ENCODE measurements at places on chromosomes 1 and 21.

DNA sequence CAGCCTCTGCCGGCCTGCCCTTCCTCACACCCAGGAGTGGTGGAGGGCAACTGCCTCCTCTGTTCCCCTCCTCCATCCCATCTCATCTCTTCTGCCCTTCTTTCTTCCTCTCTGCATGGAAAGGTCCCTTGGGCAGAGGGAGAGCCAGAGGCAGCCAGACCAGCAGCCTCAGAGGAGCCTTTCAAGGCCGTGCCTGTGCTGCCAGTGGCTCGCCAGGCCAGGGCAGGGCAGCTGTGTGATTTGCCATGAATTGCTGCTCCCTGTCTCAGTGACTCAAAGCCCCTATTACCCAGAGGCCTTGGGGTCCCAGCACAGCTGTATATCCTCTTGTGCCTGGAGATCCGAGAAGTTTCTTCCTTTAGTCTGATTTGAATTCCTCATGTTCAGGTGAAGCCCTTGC, 21.9 kb downstream of the TMCC2 start:
- DNase-seq = no peak

- DNase-seq = no peak
Measured at GRCh38 chr1:206493279-206493678, 14.1 kb upstream of the RASSF5 start.

- no peak for DNase-seq
Measured at GRCh38 chr1:198499588-198499987, 40.9 kb downstream of the ATP6V1G3 start.

- DNase-seq = no peak
Measured at GRCh38 chr1:246730839-246731238, 6.6 kb downstream of the SCCPDH start.

- DNase-seq = no peak
Measured at GRCh38 chr1:169348383-169349036, 19.1 kb downstream of the NME7 start.

- DNase-seq = no peak
Measured at GRCh38 chr1:46131093-46131492, 1.3 kb downstream of the PIK3R3 start.

- no peak for DNase-seq
Measured at GRCh38 chr1:8962812-8963530, 17.3 kb downstream of the CA6 start.

- DNase-seq = no peak
Measured at GRCh38 chr1:205920159-205920558, 23.1 kb downstream of the SLC26A9 start.

DNA sequence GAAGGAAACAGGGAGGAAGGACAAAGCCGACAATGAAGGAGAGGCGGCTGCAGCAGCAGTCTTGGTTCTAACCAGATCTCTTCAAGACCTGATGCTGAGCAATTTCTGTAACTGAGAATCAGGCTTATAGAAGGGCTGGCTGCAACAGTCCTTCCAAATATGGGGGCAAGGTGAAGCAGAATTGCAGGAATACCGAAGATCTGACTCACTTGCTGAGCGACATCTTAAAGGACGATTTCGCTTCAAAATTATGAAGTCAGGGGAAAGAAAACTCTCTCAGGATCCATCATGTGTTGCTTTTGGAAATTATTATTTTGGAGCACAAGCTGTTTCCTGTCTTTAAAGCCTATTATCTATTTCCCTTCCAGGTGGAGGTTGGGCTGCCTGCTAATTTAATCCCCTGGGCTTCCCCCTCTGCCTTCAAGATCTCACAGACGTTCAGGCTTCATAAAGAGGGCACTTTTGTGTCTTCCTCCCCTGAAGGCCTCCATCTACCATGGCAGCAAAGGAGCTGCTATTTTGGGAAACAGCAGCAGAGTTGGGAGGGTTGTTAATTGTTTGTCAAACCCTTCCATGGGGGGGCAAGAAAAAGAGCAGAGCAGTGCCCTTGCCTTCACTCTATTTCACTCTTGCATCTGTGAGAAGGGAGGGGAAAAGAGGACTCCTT, 10.8 kb upstream of the IER5 start:
- no peak for DNase-seq

GRCh38 chr1:3915551-3916121, 15.6 kb upstream of the C1orf174 start:
- no peak for DNase-seq

GRCh38 chr1:170303034-170303433, 157.3 kb downstream of the NTMT2 start:
- DNase-seq = no peak

DNA sequence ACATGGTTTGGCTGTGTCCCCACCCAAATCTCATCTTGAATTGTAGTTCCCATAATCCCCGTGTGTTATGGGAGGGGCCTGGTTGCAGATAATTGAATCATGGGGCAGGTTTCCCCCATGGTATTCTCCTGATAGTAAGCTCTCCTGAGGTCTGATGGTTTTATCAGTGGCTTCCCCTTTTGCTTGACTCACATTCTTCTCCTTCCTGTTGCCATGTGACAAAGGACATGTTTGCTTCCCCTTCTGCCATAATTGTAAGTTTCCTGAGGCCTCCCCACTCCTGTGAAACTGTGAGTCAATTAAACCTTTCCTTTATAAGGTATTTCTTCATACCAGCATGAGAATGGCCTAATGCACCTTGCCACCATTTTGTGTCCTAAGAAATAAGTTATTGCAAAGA, 415.0 kb downstream of the COL11A1 start:
- no peak for DNase-seq

DNA sequence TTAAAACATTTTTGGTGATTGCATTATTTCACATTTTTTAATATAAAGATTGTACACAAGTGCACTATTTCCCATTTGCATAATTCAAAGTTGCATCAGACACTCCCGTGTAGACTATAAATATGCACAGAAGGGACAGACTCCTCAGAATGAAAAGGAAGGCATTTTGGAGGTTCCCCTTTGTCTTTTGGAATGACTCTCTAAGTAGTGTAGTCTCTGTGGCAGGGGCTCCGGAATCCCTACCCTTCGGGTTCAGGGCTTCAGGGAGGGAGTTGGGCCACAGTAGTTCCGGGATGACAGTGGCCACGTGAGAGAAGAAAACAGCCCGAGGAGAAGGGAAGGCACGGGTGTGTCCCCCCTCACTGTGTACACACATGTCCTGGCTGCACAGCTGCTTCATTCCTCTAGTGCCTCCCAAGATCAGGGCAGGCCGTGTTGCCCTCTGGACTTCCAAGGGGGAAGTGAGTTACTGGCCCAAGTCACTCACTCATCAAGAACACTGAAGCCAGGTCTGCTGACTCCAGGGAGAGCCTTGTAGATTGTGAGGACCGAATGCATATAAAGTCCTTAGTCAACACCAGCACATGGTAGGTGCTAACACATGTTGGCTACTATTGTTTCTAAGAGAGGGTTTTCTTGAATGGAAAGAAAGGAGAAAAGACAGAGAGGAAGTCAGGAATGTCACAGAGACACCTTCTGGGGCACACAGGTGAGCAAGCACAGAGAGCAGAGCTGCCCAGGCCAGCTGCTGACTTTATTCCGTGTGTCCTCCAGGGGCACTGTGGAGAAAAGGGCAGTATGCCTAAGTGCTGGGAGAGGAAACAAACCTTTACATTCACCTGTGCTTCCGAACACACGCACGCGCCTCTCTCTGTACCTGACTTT, 39.8 kb downstream of the LHX4 start:
- no peak for DNase-seq

DNA sequence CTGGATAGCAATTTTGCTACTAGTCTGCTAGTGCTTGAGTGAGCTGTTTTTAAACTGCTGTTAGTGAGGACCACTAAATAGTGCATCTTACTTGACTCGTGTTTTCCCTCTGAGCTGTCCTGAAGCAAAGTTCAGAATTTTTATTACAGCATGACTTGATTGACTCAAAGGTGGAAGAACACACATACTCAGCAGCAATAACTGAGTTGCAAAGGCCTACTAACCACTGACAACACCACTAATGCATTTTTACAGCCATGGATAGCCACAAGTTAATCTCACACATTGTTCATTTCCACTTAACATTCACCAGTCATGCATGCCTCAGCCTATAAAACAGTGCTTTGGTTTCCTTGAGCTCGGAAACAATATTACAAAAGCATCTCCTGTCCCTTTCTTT, 148.7 kb downstream of the RUNX1 start:
- DNase-seq = no peak

- no peak for DNase-seq
Measured at GRCh38 chr1:58104960-58105359, 441.6 kb downstream of the OMA1 start.

GRCh38 chr21:43597052-43597451, 62.2 kb downstream of the HSF2BP start:
- DNase-seq = no peak

GRCh38 chr1:86151427-86151826, 5.1 kb downstream of the COL24A1 start:
- no peak for DNase-seq

GRCh38 chr1:103387898-103388297, 137.6 kb upstream of the RNPC3 start:
- DNase-seq = no peak

- DNase-seq = no peak
Measured at GRCh38 chr1:184882957-184883815, 91.1 kb downstream of the NIBAN1 start.

DNA sequence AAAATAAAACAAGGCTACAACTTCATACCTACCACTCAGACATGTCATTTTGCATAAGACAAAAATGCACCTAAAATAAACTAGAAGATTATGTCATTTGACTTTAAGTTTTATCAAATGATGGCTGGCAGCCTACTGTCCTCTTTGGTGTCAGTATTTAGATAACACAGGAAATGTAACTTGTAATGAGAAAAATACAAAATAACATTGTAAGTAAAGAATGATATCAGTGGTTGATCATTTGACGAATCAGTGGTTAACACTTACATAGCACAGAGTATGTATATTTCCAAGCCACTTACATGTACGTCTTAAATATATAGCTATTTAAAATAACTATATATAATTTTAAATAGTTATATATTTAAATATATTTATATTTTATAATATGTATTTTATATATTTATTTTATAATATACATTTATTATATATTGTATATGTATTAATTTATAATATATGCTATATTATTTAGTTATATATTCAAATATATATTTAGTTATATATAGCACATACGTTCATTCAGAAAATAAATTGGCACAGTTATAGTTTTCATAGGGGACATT, 44.1 kb downstream of the ZNF678 start:
- DNase-seq = no peak

DNA sequence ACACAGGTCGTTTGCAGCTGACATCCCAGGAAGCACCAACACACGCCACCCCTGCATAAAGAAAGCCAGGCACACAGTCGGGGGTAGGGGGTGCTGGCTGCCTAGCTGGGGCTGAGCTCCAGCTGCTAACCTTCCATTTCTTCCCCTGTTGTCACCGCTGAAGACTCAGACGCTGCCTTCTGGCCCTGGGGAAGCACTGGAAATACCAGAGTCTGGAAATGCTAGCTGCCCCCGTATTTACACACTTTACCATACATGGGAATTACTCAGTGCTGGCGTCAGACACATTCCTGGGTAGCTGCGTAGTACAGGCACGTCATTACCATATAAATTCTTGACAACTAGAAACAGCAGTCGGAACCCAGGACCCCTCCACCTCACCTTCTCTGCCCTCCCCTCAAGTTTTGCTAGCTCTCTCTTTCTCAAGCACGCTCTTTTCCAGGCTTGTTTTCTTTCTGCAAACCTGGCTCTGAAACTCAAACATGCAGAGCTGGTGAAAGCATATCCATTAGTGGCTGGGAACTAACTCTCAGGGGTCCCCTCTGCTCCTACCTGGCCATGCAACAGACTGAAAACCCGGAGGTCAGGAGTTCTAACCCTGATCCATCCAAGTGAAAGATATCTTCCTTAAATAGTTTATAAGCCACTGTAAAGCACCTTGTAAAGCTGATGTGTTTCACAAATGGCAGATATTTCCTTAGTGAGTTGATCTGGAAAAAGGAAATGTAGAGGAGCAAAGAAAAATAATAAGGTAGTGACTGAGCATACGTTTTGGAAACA, 3.3 kb downstream of the CSRP1 start:
- no peak for DNase-seq

- DNase-seq = no peak
Measured at GRCh38 chr1:7100479-7100878, 315.2 kb downstream of the CAMTA1 start.

DNA sequence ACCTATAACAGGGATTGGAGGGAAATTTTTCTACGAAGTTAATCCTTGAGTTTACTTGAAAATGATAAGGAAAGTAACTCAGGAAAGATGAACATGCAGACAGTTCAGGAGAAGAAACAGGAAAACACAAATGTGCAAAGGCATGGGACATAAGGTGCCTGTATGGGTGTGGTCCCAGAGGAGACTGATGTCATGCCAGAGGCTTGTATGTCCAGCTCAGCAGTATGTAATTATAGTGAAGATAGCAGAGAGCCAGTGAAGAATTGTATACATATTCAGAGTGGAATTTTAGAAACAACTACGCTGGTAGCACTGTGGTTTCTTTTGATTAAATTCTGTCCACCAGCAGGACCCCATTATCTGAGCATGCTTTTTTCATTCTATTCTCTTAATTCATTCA, 179.5 kb downstream of the LRRC7 start:
- no peak for DNase-seq

- no peak for DNase-seq
Measured at GRCh38 chr1:203364094-203364801, 13.3 kb upstream of the FMOD start.

DNA sequence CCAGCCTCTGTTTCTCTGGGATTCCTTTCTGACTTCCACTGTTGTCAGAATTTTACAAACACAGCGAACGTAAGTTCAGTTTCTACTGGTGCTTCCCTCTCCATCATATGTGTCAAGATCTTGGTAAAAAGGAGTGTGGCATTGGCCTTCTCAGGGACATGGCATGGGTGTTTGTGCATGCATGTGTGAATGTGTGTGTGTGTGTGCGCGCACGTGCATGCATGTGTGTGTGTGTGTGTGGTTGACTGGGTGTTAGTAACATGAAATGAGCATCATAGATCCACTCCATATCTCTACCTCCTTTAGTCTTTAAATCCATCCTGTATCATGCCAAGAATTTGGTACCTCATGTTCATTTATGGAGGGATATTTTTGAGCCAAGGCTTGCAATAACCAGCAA, 411.3 kb downstream of the NPHP4 start:
- DNase-seq = no peak

All from upper lobe of left lung (tissue), 6 donors.